ENCODE measurements at places on chromosomes 16 and 17. TPM values are rescaled to one million over a fixed set of nuclear protein-coding genes. Genes with fewer than 3 reads are reported as not detected.

DNA sequence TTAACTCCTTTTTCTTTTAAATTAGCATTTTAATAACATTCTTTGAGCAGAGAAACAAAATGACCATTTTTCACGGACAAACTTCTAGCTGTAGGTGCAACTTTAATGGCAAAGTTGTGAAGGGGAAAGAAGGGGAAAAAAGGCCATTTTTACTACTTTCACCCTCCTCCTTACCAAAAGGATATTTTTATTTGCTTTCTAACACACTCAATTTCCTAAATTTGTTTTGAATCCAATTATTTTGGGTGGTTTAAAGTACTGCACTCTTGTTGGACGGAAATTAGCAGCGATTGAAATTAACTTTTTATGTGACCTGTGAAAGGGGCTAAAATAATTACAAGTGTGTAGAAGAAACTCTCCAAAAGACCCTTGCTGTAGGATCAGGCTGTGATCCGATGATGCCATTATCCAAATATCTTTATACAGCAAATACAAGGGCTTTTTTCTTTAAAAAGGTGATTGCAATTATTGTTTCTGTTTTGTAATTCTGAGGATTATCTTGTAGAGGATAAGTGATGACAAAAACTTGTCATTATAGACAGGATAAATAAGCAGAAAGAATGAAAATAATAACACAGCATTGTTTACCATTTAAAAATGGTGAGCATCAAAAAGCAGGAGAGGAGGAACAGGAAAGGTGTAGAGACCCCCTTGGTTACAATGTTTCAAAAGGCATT is 42.4 kb downstream of the SNX11 start:
- DNase-seq: no peak

GRCh38 chr17:40648384-40648968 is 858 bp upstream of the SMARCE1 start:
- no peak for DNase-seq

Gene RSL1D1
- total RNA-seq: 173 TPM

DNA sequence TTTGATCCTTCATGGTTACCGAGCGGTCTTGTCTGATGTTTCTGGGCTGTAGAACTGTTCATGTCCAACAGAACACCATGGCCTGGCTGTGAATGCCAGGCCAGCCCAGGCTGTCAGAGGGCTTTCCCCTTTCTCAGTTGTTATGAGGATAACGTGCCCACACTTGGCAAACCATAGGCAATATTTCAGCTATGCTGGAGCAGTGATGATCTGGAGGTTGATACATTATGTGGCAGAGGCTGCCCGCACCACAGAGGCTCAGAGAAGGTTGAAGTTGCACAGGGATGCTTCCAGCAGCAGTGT is 92.9 kb downstream of the C16orf78 start:
- no peak for DNase-seq

DNA sequence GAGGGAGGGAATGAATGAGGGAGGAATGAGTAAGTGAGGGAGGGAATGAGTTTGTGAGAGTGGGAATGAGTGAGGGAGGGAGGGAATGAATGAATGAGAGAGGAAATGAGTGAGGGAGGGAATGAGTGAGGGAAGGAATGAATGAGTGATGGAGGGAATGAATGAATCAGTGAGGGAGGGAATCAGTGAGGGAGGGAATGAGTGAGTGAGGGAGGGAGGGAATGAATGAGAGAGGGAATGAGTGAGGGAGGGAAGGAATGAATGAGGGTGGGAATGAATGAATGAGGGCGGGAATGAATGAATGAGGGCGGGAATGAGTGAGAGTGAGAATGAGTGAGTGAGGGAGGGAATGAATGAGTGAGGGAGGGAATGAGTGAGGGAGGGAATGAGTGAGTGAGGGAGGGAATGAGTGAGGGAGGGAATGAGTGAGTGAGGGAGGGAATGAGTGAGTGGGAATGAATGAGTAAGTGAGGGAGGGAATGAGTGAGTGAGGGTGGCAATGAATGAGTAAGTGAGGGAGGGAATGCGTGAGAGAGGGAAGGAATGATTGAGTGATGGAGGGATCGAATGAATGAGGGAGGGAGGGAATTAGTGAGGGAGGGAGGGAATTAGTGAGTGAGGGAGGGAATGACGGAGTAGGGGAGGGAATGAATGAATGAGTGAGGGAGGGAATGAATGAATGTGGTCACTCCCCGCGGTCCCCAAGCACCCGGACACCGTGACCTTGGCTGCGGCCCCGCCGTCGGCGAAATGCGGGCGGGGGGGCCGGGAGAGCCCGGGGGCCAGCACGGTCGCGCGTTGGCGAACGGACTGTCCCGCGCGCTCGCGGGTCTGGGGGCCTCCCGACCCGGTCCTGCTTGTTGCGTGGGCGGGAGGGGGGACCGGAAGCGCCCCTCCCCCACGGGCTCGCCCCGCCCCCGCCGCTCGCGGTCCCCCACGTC is 1.1 kb upstream of the UBE2I start:
- DNase-seq: peak; percentile 57

Gene TP53TG3B
- not detected for total RNA-seq

GRCh38 chr17:9360677-9361081 is 214.9 kb downstream of the STX8 start:
- DNase-seq: peak; percentile 45

DNA sequence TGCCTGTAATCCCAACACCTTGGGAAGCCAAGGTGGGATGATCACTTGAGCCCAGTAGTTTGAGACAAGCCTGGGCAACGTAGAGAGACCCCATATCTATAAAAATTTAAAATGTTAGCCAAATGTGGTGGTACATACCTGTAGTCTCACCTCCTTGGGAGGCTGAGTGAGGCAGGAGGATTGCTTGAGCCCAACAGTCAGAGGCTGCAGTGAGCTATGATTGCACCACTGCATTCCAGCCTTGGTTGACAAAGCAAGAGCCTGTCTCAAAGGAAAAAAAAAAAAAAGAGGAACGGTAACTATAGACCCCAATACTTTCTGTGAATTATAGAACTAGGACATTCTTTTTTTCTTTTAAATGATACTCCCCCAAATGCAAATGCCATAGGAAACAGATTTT is 1.8 kb upstream of the TMC5 start:
- DNase-seq: no peak

GRCh38 chr17:41639492-41640473 is 15.4 kb upstream of the KRT17 start:
- no peak for DNase-seq

- DNase-seq: no peak
Observed at GRCh38 chr16:24921229-24921628, 75.5 kb downstream of the SLC5A11 start.

DNA sequence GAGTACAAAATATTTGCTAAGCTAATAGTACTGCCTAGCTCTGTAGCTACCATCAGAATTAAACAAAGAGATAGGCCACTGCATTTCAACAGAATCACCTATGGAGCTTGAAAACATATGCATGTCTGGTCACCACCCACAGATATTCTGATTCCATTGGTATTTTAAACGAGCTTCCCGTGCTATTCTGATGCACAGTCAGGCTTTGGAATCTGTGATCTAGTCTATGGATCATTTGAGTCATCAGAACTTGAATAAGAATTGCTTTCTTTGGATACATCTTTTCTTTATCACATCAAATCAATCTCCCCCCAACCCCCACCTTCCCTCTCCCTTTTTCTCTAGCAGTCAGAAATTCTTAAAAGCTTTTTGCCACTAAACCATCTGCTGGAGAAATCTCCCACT is 124.7 kb downstream of the NPIPB5 start:
- DNase-seq: no peak

DNA sequence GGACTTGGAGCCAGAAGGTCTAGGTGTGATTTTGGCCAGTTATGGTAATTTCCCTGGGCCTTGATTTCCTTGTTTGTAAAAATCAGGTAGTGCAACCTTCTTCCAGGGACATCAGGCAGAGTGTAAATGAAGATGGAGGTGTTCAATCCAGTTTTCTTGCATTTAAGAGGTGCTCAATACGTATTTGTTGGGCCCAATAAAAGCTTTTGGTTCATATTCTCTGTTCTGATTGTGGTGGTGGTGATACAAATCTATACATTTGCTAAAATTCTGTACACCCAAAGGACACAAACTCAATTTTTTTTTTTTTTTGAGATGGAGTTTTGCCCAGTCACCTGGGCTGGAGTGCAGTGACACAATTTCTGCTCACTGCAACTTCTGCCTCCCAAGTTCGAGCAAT is 6.0 kb downstream of the CD79B start:
- no peak for DNase-seq

GRCh38 chr16:47052666-47053640 is 79.5 kb upstream of the DNAJA2 start:
- DNase-seq: no peak

Gene AXIN2
- total RNA-seq: 7.9 TPM

Gene ZNF174
- 2.8 TPM for total RNA-seq

DNA sequence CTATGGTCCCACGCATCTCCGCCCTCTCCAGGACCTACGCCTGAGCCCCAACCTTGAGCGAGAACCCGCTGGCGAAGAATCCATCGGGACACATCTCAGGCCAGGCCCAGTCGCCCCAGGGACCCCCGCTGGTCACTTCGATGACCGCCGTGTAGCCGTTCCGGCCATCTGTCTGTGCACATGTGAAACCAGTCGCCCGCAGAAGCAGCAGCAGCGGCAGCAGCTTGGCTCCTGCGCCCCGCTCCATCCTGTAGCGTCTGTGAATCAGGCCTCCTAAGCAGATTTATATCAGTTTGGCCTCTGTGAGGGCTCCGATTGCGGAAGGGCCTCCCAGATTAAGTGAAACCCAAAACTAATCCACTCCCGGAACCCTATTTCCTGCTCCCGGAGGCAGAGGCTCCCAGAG is at the start of gene VMO1:
TSS of gene VMO1 (minus strand) at position 259 of the 406 bp plus-strand sequence. CDS start at position 247, 12 bp downstream.
- DNase-seq: no peak

Gene QRICH2
- 1.4 TPM for total RNA-seq

GRCh38 chr17:74778960-74779359 is 2.8 kb upstream of the NAT9 start:
- DNase-seq: no peak

DNA sequence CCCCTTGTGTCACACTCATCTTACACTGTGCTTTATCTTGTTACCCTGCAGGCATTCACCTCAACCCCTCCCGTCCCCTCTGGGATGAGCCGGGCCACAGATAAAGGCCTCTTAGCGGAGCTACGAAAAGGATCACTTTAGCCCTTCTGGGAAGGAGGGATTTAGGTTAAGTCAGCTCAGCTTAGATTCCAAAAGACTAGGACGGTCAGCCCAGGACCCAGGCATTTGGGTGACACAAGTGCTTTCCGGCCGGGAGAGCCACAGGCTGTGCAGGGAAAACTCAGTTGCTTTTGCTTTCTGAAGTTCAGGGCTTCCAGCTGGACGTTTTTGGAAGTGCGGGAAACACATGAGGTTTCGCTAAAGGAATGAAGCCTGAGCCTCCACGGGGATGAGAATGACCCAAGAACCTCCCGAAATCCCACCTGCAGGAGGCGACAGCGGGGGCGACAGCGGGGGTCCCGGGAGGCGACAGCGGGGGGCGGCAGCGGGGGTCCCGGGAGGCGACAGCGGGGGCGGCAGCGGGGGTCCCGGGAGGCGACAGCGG is 11.6 kb upstream of the METRNL start:
- no peak for DNase-seq

DNA sequence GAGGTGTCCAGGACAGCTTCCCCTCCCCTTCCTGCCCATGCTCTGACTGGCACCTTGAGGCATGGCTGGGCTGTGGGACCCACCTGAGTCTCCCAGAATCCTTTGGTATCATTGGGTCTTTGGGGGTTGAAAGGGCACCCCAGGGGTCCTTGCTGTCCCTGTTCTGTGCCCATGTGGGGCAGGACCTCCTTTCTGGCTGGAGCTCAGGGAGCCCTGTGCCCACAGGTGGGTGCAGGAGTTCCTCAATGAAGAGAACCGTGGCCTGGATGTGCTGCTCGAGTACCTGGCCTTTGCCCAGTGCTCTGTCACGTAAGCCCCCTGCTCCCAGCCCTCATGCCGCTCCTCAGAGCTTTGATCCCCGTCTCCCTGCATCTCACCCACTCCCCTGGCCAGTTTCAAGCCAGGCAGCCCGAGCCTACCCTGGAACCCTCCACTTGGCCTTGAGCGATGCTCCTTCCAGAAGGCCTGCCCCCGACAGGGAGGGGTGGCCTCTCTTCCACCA is 11.8 kb downstream of the FMNL1 start:
- DNase-seq: no peak

GRCh38 chr16:12819126-12820117 is 15.7 kb upstream of the CPPED1 start:
- DNase-seq: no peak

Gene TEKT1
- total RNA-seq: not detected

- DNase-seq: no peak
Observed at GRCh38 chr16:57278494-57278893, 6.0 kb downstream of the PLLP start.

DNA sequence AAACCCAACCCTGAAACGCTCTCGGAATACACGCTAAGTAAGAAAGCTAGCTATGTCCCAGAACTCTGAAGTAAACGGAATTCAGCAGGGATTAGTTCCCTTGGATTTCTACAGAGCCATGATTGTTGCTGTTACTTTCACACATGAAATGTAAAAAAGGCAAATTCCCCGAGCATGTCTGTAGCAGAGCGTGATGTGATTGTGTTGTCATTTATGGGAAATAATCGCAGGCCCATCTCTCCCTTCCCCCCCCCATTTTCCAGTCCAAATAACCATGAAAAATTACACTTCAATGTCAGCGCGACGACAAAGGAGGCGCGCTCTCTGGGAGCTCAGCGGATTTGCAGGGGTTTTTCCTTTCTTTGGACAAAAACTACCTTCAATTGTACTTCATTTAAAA is 209.0 kb downstream of the ZFHX3 start:
- DNase-seq: no peak

DNA sequence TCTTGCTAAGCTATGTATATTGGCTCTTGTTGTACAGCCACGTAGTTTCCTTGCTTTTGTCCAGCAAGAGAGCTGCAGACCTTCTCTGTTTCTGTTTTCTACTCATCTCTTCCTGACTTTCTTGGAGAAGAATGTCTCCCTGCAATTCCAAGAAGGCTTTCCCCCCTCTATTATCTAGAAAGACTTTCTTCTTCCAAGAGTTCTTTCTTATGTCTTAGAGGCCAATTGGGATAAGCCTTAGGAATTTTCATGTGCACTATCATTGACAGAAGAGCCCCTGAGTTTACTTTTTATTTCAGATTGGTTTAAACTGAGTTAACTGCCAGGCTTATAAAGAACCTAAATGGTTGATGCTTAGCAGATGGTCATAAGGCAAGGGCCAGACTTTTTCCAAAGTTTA is 9.0 kb downstream of the CAPNS2 start:
- DNase-seq: no peak

- no peak for DNase-seq
Observed at GRCh38 chr16:21664801-21665492, 1.2 kb downstream of the OTOA start.

DNA sequence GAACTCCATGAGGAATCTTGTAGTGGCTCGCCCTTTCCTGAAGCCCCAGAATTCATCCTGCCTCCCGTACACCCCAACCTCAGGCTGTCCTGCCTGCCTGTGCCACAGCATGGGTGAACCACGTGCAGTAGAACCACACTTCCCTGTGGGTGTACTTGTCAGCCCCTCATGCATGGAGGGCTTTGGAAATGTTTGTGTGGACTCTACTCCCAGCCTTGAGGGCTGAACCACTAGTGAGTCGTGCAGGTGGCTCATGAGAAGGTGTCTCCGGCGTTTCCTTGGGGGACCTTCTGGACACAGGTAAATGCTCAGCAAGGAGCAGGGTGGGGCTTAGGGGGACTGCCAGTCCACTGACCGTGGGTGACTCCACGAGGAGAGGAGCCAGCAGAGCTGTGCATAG is 58.7 kb upstream of the ADORA2B start:
- DNase-seq: no peak
